ENCODE measurements at places on chromosomes 12 and 14. TPM values are rescaled to one million over a fixed set of nuclear protein-coding genes. Genes with fewer than 3 reads are reported as not detected.

RILPL1 gene
- 1.5 TPM for total RNA-seq

ADCK1 gene
- 3.5 TPM for total RNA-seq

DNA sequence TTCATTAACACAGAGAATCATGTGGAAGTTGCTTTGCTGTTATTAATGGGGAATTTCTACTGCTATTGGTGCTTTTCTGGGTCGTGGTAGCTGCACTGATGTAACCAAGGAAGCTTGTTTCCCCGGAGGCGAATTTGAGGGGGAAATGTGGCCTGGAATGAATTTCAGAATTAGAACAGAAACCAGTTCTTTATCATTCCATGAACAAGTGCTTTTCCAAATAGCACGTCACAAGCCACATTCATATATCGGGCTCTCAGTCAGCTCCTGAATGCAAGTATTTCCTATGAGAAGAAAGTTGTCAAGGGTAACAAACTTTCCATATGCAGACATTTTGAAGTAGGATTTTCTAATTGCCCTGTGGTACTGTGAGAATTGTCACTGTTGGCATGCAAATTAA, 1353.2 kb downstream of the AACS start:
- no peak for DNase-seq

DNA sequence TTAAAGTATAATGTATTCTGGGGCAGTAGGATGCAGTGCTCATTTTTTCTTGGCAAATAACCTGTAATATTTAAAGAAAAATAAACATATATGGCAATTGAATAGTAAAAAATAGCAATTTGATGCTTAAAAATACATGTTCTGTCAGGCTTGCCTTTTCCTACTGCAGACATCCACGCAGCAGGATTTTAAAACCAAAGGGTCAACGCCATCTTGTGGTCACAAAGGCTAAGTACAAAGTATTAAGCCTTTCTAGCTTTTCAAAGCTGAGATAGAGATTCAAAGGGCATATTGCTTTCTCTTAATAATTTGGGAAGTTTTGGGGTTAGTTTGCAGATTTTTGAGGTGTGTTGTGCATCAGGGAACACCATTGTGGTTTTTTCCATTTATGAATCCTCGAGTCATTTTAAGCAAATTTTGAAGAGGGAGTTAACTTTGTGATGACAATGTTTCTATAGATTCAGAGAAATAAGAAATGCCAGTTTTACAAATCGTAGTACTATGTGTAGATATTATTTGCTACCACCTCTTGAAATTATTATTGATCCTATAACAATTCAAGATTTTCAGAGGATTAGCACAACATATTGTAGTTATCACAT, 4.7 kb upstream of the CCER1 start:
- no peak for DNase-seq

GRCh38 chr14:74492776-74493342, at the start of gene NPC2:
NPC2 (minus strand) TSS chr14:74493305; CDS start chr14:74493274, 31 bp downstream.
- no peak for DNase-seq
